HS-5 (cell line): ENCODE measurements at places on chromosomes 1 and 21.

- no peak for DNase-seq
These were observed 142.3 kb downstream of the PLXNA2 start for GRCh38 chr1:208101661-208102431.

DNA sequence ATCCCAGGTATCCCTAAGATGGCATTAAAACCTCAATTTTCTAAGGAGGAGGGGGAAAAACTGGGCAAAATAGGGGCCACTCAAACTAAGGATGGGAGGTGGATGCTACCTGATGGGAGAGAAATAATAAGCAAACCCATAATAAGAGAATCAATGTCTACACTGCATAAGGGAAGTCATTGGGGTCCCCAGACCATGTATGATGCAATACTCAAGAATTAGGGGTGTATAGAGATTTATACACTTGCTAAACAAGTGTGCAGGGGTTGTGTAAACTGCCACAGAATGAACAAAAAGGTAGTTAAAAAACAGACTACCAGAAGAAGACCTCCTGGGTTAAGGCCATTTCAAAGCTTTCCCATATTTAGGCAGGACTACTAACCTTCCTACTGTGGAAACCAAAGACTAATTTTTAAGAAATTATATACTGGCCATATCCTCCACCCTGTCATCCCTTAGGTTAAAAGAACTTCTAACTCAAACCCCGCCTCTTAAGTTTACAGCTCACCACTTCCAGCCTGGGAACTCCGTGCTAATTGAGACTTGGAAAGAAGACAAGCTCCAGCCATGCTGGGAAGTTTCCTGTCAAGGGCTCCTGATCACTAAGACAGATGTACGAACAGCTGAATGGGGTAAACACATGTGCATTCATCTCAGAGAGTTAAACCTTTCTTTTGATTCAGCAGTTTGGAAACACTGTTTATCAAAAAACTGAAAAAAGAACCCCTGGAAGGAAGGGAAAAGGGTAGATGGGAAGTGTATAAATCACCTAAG, 64.4 kb upstream of the TLR5 start:
- no peak for DNase-seq

- DNase-seq, result peak; percentile 77
These were observed at the start of gene TRNAU1AP for GRCh38 chr1:28552758-28553663. Gene TRNAU1AP (plus strand): TSS chr1:28553085. CDS start chr1:28553111, 26 bp downstream.

GRCh38 chr1:154808909-154809262, 61.2 kb downstream of the KCNN3 start:
- DNase-seq, result no peak

- no peak for DNase-seq
These were observed 46.7 kb downstream of the KIFAP3 start for GRCh38 chr1:170027760-170028159.

DNA sequence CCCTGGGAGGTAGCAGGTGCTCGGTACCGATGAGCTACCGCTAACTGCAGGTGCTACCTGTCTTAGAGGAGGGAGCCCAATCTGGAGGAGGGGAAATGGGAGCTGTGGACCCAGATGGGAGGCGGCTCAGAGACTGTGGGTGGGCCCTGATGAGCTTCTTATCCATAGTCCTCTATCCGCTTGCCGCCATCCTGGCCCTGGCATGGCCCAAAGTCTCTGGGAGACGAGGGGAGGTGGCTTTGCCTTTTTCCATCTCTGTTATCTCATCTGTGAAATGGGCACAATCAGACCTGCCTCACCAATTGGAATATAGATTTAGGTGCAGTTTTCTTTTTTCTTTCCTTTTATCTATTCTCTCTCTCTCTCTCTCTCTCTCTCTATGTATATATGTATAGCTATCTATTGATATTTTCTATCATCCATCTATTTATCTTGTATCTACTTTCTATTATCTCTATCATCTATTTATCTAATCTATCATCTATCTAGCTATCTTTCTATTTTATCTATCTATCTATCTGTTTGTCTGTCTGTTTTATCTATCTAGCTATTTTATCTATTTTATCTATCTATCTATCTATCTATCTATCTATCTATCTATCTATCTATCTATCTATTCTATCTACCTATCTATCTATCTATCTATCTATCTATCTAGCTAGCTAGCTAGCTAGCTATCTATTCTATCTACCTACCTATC, 16.5 kb downstream of the TNFRSF1B start:
- no peak for DNase-seq

DNA sequence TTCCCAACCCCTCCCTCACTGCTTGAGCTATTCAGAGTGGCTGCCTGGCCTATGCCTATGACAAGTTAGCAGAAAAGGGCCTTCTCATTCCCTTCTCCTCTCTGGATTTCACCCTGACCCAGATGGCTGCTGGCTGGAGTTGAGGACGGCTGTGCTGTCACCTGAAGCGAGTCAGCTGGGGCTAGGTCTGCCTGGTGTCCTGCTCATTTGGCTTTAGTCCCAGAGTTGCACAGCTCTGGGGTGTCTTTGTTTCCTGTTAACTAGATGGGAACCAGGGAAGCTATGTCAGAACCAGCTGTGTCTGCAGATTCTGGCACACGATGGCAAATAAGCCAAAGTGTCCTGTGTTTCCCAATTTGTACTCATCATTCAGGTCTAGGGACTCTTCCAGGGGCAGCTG, 52.9 kb downstream of the CNIH3 start:
- DNase-seq, result no peak

DNA sequence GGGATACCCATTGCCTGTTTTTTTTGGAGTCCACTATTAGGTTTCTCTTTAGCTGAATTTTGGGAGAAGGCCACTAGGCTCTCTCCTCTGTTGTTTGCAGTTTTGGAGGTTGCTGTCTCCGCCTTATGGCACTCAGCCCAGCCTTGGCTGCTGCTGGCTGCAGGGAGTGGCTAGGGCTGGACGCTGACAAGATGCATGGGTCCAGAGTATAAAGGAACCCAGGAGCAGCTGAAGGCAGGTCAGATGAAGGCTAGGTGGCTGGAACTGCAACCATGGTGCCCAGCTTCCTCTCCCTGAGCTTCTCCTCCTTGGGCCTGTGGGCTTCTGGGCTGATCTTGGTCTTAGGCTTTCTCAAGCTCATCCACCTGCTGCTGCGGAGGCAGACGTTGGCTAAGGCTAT, at the start of gene CYP4B1:
Gene CYP4B1 (plus strand): TSS at position 237 of the 400 bp plus-strand sequence. CDS start 36 bp downstream, at position 273.
- no peak for DNase-seq

DNA sequence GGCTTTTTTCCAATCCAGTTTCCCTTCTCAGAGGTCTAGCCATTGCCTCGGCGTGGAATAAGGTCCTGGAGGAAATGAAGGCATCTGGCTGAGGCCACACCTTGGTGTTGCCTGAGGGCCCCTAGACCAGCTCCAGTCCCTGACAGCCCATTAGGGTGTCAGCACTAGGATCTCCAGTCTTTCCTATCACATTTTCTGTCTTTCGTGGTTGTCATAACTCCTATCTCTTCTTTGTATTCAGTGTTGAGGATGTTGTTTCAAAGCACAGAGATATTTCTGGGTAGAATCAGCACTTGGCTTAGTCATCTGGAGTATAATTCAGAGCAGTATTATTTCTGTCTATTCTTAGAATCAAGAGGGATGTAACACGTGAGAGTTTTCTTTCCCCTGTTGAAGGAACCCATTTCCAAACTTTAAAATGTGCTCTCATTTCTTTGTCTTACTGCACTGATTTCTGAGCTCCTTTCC, 844.3 kb downstream of the KCNT2 start:
- no peak for DNase-seq

- no peak for DNase-seq
These were observed 212.9 kb downstream of the HIVEP3 start for GRCh38 chr1:41705798-41706197.

GRCh38 chr1:200480964-200481363, 71.1 kb upstream of the ZNF281 start:
- no peak for DNase-seq

DNA sequence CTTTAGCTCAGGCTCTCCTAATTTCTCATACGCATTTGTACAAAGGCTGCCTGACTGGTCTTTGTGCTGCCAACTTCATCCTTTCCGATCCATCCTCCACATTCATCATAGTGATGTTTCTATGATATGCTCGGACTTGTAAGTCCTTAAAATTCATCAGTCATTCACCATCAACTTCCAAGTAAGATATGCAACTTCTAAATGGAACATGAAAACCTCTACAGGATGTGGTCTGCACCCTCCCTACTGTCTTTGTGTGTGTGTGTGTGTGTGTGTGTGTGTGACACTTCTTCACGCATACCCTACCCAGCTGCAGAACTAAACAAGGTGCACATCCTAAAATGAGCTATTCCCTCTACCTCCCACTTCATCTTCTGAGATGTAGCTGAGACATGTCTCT, 397.9 kb upstream of the NR5A2 start:
- DNase-seq, result no peak

DNA sequence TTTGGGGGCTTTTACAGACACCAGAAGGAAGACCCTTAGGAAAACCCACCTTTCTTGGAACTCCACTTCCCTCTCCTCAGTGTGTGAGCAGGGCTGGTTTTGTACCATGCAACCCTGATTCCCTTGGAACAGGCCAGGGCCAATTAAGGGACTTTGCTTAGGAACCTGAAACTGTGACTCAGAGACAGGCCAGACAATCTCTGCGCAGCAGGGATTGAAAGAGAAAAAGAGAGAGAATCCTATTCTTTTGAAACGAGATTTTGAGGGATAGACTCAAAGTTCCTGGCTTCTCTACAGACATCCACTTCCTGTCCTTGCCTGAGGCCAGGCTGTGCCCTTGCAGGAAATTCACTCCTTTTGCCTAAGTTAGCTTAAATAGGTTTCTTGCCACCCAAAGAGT, 23.1 kb upstream of the C1orf198 start:
- DNase-seq, result no peak

DNA sequence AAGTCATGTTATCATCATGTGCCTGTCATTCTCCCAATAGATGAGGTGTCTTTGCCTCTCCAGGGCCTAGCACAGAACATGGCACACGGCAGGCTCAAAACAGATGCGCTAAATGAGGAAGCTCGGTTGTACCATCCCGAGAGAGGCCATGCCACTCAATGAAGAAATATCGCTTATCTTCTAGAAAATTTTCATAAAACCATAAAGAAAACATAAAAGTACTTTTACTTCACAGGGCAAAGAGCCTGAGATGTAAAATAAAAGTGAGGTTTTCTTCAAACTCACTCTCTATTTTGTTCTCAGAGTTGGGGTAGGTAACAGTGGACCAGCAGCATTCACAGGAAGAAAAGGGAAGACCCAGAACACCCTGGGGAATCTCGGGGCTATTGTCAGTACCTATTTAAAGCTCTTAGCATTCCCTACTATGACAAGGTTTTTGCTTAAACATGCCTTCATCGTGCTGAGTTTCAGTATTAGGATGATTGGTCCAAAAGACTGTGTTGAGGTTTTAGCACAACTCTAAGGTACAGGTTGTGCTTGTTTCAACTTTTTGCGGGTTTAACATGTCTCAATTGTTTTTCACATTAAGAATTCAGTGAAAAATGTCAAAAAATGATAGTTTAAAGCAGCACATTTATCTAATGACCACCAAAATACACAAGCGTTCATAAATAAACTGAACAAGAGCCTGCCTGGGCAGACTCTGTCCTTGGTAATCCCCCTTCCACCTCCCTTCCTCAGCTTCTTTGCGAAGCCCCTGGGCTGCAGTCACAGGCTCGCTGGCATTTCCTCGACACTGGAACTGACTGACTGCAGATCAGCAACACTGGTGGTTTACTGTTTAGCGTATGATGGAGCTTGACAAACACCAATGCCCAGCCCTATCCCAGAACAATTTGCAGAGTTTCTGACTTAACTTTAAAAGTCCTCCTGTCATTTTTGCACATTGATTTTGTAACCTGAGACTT, 55.6 kb downstream of the COQ8A start:
- no peak for DNase-seq

GRCh38 chr1:25599969-25600610, 16.5 kb upstream of the MAN1C1 start:
- no peak for DNase-seq

DNA sequence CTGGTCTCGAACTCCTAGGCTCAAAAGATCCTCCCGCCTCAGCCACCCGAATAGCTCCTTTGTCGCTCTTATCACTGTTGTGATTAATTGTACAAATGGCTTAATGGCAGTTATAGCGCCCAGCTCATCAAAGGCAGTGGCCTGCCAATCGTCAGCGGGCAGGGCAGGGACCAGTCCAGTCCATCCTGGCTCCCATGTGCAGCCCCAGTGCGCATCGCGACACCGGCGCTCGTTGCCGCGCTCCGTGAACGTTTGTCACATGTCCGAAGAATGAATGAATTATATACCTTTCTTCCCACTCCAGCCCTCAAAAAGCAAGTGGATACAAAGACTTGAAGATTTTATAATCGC, 18.4 kb downstream of the MTX1 start:
- no peak for DNase-seq

DNA sequence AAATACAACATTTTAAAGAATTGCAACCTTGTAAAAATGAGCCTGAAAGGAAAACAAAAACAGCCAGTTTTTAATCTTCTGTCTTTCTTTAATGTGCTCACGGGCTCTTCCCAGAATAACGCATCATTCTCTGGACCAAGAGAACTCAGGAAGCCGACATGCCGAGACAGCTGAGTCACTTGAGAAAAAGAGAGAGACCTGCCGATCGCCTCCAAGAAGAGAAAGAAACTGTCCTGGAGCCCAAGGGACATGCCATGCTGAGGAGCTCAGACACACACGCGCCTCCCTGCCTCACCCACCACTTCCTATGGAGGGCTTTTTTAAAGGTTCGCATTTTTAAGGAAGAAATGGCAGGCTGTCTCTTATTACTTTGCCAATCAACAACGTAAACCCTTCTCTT, 176.4 kb downstream of the ZNF281 start:
- no peak for DNase-seq

- DNase-seq, result no peak
These were observed 64.6 kb downstream of the UBIAD1 start for GRCh38 chr1:11337580-11338073.

DNA sequence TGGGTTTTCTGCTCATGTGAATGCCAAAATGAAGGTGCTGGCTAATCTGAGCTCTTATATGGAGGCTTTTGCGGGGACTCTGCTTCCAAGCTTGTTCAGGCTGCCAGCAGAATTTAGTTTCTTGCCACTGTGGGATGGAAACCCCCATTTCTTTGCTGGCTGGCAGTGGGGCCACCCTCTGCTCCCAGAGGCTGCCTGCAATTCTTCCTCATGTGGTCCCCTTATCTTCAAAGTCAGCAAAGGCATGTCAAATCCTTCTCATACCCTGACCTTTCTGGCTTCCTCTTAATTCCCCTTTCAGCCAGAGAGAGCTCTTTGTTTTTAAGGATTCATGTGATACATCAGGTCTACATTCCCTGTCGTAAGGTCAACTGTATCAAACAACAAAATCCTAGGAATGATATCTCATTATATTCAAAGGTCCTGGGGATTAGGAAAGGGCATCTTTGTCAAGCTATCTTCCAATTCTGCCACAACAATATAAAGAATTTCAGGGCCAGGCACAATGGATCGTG, 5.2 kb upstream of the GPR161 start:
- no peak for DNase-seq

DNA sequence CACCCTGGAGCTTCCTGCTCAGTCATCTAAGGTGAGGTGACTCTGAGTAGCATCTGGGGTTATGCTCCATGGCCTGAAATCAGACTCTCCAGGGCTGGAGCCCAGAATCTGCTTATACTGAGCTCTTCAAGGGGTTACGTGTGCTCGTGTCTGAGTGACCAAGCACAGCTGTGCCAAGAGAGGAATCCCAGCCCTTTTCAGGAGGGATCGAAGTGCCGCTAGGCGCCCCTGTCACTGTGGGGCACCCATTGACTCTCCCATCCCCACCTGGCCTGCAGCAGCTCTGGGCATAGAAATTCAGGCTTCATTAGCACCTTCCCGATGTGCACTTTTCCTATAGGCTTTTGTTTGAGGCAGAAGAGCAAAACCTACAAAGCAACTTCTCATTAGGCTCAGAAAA, 13.8 kb downstream of the VASH2 start:
- DNase-seq, result no peak
